ENCODE measurements at places on chromosomes 13 and 19. TPM values are rescaled to one million over a fixed set of nuclear protein-coding genes. Genes with fewer than 3 reads are reported as not detected.

LILRA6 gene
- 27.0 TPM for total RNA-seq

- peak; percentile 65 for DNase-seq
These were observed 5.5 kb downstream of the IER2 start for GRCh38 chr19:13155472-13156359.

NFIX gene
- 2.4 TPM for total RNA-seq

CGB3 gene
- total RNA-seq, result not detected

GRCh38 chr13:24381541-24382265 is 72.3 kb downstream of the C1QTNF9 start:
- no peak for DNase-seq

ZNF560 gene
- not detected for total RNA-seq

SPACA4 gene
- total RNA-seq, result not detected

DOCK9 gene
- 122 TPM for total RNA-seq

DNA sequence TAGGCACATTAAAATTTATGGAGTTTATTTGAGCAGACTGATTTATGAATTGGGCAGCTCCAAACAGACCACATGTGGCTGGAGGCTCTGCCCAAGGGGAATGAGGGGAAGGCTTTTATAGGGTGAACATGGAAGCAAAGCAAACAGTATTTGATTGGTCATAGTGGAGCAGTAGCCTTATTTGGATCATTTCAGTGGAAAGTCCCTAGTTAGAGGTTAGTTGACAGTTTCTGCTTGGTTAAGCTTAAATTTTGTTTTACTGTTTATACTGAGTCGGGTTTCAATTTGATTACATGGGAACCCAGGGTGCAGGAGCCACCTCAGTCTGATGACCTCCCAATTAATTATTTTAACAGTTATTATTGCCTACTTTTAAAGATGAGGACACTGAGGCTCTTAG is 140.5 kb downstream of the NDFIP2 start:
- no peak for DNase-seq

DNA sequence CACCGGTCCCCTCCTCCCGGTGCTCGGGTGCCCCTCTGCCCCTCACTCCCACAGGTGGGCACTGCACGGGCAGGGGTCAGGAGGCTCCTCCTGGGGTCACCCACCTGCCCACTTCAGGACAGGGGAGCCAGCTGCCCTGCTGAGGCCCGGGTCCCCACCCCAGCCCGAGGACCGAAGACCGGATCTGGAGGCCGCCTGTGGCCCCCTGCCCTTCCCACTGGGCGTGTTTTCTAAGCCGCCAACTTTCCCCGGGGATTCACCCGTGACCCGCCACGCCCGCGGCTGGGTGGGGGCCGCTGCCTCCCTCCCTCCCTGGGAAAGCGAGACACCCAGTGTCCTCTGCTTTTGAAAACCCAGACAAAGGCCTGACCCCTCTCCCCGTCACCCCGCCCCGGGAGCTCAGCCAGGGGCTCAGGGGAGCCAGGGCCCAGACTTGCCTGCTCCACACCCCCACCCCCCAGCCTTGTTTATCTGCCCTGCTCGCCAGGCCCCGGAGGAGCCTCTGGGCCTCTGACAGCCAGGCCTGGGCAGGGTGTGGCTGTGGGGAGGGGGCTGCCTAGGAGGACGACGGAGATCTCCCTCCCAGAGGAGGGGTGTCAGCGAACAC is 1.3 kb downstream of the PALM start:
- no peak for DNase-seq

- no peak for DNase-seq
These were observed 3.8 kb downstream of the RAB20 start for GRCh38 chr13:110557610-110558305.

- peak; percentile 91 for DNase-seq
These were observed at the start of gene PIP5K1C for GRCh38 chr19:3700242-3701032. Gene PIP5K1C, minus strand, starts transcription at chr19:3700468. Its CDS starts 78 bp downstream, at chr19:3700390.

DNA sequence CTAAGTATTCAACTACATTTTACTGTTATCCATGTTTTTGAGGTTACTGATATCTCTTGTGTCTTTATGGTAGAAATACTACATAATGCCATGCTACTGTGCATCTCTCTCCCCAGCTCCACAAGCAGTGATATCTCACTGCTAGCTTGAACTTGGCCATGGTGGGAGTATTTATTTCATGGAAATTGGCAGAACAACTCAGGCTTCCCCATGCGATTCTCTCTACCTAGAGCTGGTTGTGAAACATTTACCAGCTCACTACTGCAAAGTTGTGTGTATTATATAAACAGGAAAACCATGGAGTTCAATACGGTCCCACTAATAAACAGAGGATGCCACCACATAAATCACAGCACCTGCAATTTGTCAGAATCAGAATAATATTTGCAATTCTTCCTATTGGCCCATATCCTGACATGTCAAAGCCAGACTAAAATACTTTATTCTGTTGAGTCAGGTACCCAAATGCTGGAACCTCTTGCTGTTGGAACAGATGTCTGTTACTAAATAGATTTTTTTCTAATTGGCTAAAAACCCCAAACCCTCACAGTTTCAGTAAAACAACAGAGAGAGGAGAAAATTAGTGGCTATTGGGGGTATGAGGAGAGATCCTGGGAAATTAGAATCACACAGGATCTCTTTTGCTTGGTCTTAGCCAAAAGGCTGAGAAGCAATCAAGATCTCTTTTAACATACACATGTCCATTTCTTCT is 91.4 kb upstream of the SLC10A2 start:
- DNase-seq, result no peak

GRCh38 chr19:54179921-54180461 is 7.0 kb upstream of the TMC4 start:
- no peak for DNase-seq

- DNase-seq, result no peak
These were observed 120.9 kb downstream of the DLEU7 start for GRCh38 chr13:50722440-50723125.

- DNase-seq, result no peak
These were observed 129.4 kb downstream of the PCDH20 start for GRCh38 chr13:61286148-61286745.

DNAAF3 gene
- total RNA-seq, result not detected
